ENCODE measurements at places on chromosomes 4 and X. TPM values are rescaled to one million over a fixed set of nuclear protein-coding genes. Genes with fewer than 3 reads are reported as not detected.

DNA sequence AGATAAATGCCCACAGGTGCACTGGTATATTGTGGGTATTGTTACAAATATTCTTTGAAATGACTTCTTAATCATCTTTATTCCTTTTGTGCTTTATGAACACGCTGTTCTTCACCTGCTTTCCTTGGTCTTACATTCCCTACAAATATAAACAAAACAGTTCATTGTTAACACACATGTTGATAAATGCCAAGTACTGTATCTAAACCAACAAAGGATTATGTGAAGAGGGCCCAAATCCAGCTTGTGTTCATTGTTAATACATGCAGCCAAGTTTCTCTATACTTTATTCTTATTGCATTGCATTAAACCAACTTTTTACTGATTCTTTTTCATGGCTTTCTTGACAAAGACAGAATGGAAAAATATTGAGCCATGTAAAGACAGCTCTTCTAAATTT, 42.8 kb downstream of the AREG start:
- DNase-seq: no peak

- no peak for DNase-seq
These were observed 147.9 kb downstream of the AMMECR1 start for GRCh38 chrX:110170029-110170428.

- peak; percentile 12 for DNase-seq
These were observed 9.3 kb downstream of the PAGE4 start for GRCh38 chrX:49838374-49838773.

DNA sequence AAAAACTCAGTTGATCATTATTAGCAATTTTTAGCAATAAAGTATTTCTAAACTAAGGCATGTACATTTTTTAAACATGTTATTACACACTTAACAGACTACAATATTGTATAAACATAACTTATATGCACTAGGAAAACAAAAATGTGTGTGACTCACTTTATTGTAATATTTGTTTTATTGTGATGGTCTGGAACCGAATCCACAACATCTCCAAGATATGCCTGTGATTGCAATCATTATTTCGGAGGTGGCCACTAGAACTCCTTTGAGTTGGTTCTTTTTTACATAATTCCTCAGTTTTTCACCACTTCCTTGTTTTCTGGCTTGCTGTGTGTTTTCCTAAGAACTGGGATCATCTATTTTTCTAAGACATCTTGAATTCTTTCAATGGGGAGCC, 53.7 kb downstream of the FBXW7 start:
- no peak for DNase-seq

Gene GSTCD
- total RNA-seq: 8.8 TPM

Gene SCOC
- 30.2 TPM for total RNA-seq

Gene PTPN13
- 12.5 TPM for total RNA-seq

- DNase-seq: no peak
These were observed 597.8 kb downstream of the BCOR start for GRCh38 chrX:39499996-39500395.

Gene MAGEH1
- 5.7 TPM for total RNA-seq

GRCh38 chrX:118730500-118731247, 3.3 kb downstream of the IL13RA1 start:
- DNase-seq: peak; percentile 30

DNA sequence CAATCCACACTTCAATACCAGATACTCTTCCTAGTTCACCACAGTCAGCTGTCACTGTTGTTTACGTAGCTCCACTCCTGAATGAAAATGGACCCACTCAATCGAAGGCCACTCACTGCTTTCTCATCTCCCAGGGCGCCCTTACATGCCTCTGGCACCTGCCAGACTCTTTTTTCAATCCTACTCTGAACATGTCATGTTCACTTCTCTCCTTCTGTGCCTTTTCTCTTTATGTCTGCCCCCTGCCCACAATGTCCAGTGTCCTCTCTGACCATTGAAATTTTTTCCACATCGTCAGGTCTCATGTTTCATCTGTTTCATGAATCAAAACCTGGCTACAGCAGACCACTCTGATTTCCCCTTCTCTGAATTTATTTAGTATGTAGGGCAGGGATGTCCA, 1.3 kb upstream of the MGAT4D start:
- no peak for DNase-seq
